CD4-positive, alpha-beta T cell treated with Interleukin-4 for 4 hours (primary cell): ENCODE measurements at places on chromosomes 12 and 14.

GRCh38 chr14:33515441-33515840 is 435.4 kb downstream of the EGLN3 start:
- no peak for DNase-seq

DNA sequence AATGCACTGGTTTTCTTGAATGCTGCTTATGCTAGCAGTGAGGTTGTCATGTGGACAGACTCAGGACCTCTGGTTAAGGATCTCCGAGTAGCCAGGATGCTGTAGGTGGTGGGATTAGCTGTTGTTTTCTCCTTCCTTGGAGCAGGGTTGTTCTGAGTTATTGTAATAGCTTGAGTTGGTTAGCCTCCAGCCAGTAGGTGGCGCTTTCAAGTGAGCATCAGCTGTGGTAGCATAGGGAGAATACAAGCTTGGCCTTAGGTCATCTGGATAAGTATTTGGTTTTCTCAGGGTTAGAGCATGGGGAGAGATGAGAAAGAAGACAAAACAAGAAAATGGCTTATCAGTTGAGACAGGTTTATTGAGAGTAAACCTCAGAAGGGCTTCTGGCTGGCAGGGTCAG is 299.7 kb upstream of the FBXO33 start:
- DNase-seq: no peak

DNA sequence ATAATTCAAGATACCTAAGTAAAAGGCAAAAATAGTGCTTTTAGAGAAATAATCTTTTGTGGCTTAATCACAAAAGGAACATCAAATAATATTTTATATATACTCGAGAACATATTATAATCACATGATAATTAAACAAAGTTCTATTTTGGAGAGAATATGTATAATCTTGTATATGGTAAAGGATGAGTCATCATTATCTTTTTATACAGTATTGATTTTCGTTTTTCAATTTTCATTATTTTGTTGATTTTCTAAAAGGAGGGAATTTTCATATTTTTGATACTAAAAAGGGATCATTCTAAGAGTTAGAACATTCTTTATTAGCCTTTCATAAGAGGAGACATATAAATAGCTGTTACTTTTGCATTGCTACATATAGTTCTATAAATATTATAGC is 77.3 kb upstream of the TTC7B start:
- no peak for DNase-seq

DNA sequence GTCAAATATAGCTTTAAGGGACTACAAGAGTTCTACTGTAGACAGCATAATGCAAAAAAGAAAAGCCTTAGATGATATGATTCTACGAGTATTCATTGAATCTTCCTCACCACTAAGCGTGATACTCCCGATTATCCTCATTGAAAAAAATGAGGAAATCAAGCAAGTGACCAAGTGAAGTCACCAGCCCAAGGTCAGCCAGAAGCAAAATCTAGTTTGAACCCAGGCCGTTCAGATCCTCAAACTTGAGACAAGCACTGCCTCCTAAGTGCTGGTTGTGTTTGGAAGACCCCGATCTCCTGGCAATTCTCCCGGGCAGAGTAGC is 845 bp downstream of the GIT2 start:
- DNase-seq: no peak

DNA sequence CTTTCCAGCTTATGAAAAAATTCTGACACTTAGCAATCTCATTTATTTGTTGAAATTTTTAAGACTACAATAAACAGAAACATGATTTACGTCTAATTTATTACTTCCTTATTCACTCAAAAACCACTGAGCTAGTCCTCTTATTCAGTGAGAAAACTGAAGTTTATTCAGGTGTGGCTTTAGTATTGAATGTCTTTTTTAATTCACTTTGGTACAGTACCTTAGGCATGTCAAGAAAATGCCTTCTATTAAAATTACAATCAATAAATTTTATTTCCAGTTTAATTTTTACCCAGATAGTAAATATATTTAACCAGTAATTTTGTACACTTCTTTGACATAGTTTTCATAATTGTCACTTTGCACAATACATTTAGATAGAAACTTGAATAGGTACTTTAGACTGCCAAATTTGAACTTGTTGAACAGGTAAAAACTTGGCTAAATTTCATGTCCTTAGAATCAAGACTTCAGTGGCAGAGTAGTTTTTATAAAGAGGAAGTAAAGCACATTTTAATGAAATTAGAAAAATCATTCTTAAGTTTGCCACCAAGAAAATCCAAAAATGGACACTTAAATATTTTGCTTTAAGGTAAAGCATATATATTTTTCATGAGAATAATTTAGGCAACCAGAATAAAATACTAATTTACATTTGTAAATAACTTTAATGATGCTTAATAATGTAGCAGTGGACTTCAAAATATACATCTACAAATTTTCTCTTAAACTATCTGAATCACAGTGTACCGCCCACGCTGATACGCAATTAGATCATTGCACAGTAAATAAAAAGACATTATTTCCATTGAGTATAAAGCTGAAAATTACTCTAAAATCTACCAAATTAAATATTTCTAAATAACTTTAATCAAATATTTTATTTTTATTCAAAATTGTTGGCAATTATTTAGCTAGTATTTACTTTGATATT is 159.1 kb downstream of the RASSF9 start:
- no peak for DNase-seq

DNA sequence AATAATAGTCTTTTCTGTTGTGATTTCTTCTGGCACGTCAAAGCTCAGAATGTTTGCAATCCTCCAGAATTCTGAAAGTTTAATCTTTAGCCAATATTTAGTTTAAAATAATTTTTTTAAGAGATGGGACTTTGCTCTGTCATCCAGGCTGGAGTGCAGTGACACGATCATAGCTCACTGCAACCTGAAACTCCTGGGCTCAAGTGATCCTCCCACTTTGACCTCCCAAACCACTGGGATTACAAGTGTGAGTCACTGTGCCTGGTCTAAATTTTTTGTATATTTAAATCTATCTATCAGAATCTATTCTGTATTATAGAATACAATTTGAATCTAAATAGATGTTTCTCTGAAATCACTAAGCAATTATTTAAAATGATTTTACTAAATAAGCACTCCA is 572.7 kb downstream of the VRK1 start:
- DNase-seq: no peak

DNA sequence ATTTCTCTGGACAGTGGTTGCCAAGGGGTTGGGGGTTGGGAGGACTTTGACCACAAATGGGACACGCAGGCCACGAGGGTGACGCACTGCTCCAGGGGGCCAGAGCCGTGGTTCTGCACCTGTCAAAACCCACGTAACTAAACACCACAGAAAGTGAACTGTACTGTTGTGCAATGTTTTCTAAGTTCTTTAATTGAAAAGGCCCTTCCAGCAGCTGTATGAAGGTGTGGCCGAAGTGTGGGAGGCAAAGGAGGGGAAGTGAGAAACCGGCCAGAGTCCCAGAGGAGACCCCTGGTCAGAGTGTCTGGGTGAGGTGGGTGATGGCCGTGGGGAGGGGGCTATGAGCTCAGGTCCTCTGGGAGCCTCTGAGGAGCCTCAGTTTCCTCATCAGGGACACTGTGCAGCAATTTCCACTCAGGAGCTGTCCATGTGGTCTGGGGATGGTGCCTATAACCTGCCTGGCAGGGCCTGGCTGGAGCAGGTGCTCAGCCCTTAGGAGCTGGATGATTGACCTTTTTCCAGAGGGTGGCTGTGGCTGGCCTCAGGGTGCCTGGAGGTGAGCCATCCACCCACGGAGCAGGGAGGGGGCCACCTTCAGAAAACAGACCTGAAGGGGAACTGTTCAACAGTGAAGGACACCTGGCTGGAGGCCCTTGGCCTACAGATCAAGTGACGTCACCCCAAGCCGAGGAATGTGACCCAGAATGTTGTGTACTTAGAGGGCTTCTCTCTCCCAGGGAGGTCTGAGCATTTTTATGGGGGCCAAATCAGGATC is 9.8 kb upstream of the BDKRB2 start:
- DNase-seq: no peak

GRCh38 chr12:592024-592505 is 71.2 kb downstream of the NINJ2 start:
- no peak for DNase-seq

DNA sequence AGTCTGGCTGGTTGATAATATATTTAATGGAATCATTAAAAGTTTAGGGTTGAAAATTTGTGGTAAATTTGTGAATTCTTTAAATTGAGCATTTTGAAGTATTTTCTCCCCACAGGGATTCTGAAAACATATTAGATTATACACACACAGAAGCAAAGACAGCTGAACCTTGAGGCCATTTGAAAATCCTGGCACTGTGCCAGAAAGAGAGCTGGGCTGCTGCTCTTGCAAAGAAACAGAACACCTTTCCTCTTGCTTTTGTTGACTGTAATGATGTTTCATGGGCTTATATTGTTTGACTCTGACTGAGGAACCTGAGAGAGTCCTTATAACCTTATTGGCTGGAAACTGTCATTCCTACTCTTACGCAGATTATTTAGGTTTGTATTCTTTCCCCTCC is 4.8 kb downstream of the RNF34 start:
- no peak for DNase-seq

DNA sequence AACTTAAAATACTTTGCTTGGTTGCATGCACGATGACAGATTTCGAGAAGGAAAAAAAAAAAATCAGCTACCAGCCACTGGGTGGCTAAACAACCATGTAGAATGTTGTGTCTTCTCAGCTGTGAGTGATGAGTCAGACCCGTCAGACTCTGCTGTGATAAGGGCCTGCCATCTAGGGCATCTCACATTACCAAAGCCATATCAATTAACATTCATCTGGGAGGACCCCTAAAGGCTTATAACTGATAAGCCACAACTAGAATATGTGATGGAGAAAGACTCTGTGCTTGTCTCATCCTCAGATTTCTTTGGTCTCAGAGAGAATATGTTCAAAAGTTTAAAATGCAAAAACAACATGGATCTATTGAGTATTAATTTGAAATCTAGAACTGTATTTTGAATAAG is 111.5 kb downstream of the PAX9 start:
- no peak for DNase-seq

- DNase-seq: no peak
Measured at GRCh38 chr14:30790827-30791226, 83.5 kb upstream of the COCH start.

DNA sequence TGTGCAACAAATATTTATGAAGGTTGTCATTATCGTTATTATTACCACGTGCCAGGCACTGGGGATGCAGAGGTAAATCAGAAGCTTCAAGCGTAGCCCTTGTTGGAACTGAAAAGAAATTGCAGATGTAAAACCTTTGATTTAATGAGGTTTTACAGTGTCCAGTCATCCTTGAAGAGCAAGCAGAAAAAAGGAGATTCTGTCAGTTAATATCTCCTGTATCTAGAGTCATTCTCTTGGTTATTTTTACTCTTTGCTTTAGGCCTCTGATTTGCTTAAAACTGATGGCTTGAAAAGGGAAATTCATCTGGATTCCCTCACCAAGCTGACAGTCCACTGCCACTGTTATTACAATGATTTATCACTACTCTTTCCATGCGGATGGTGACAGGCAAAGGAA is 179.3 kb downstream of the GALC start:
- DNase-seq: no peak

DNA sequence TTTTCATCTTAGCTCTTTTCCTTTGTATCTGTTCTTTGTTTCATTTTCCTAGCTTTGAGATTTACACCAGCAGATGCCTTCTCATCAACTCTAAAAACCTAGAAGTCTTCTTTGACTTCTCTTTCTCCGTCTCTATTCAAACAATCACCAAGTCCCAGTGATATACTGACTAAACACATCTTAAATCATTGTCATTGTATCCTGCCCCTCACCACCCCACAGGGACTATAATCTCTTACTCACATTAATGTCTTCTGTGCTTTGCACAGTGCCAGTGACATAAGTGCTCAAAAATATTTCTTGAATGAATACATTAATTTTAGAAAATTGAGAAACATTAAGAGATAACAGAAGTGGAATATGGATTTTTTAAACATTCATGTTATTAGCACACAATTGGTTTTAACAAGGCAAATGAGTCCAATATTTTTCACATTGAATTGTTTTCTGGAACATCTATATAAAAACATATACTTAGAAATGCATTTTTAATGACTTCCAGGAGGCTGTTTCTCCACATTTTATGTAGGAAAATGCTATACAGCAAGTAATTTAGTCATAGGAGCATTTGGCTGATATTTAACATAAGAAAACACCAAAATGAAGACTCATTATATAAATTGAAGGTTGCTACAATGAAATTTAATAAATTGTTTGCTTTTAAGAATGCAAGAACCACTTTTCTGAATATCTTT is 472.8 kb upstream of the PRICKLE1 start:
- DNase-seq: no peak

DNA sequence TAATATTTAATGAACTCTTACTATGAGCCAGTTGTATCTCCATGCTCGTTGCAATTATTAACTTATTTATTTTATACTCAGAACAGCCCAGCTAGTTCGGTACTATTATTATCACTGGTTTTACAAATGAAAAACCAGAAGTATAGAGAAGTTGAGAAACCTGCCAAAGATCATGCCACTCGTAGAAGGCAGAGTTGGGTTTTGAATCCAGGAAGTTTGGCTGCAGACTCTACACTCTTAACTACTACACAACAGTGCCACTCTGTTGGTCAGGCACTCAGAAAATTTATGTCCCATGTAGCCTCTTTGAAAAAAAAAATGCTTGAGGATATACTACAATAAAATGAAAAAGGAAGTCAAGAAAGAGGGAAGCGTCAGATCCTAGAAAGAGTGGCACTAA is 71.5 kb upstream of the ARID2 start:
- DNase-seq: no peak

DNA sequence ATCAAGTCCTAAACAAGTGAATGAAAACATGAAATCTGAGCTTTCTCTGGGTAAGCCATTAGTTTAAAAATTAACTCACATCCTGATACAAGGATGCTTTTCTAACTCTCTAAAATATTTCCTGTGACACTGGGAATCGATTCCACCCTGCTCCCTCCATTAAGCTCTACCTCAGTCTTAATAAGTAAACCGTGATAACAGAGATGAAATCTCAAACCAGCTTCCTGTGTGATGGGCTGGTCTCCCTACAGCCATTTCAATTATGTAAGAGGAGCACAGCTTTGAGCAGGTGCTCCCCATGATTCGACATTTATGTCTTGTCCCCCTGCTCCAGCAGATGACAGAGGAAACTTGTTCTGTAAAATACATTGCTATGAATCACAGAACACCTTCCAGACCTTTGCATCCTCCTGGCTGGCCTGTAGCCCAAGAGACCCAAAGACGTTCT is 59.0 kb downstream of the GAS2L3 start:
- DNase-seq: no peak

DNA sequence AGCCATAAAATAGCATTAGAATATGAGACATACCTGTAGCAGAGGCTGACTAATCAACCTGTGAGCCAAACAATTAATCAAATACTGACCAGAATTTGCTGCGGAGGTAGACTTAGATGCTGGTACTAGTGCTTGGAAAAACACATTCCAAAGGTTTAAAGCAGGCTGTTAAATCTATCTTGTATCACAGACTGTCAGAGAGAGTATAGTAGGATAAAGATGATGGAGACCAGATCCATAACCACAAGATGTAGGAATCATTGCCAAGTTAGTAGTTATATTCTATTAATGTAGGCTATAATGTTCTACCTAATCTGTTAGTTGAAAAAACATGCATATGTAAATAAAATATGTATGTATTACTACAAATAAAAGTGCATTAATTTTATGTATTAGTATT is 726.2 kb downstream of the SLC6A15 start:
- no peak for DNase-seq

- no peak for DNase-seq
Measured at GRCh38 chr14:61899497-61899896, 137.3 kb downstream of the SNAPC1 start.
